ENCODE measurements at places on chromosomes 1 and 21. TPM values are rescaled to one million over a fixed set of nuclear protein-coding genes. Genes with fewer than 3 reads are reported as not detected.

The FAM229A gene
- 30.7 TPM for total RNA-seq

DNA sequence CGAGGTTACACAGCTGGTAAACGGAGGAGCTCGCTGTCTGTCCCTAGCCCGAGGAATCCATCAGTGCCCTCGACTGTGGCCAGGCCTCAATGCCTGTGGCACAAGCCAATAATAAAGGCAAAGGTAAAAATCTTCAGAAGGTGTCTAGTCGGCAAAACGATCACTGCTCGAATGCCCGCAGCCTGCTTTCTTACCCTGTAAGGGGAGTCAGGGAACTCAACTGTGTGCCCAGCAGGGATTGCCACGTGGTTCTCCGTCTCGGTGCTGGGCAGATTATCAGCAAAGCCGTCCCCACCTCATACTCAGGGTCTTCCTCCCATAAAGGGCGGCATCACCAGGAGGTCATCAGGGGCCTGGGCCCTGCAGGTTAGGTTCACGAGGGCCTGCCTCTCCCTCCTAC, 103.4 kb downstream of the PAX7 start:
- DNase-seq, result no peak
- H3K4me1 ChIP-seq, result no peaks in the 10 kb centered on the region
- H3K27ac ChIP-seq, result no peak overlapping the region
- no peaks in the 10 kb centered on the region for H3K36me3 ChIP-seq
- no peak overlapping the region for H3K4me3 ChIP-seq

- H3K36me3 ChIP-seq, result no peaks in the 10 kb centered on the region
- no peaks in the 10 kb centered on the region for H3K27me3 ChIP-seq
- no peaks in the 10 kb centered on the region for H3K4me1 ChIP-seq
Observed at GRCh38 chr1:55877437-55878232, 662.5 kb upstream of the USP24 start.

DNA sequence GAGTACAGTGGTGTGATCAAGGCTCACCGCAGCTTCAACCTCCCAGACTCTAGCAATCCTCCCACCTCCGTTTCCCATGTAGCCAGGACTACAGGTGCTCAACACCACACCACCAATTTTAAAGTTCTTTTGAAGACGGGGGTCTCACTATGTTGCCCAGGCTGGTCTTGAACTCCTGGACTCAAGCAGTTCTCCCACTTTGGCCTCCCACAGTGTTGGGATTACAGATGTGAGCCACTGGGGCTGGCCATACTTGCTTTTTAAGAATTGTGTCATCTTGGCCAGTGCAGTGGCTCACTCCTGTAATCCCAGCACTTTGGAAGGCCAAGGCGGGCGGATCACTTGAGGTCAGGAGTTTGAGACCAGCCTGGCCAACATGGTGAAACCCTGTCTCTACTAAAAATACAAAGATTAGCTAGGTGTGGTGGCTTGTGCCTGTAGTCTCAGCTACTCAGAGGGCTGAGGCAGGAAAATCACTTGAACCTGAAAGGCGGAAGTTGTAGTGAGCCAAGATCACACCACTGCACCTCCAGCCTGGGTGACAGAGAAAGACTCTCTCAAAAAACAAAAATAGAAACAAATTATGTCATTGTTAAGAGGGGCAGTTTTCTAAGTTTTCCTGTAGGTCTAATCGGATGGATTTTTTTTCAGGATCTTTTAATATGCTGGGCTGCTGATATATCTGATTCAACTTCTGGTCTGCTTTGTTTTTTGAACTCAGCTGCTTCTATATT, 18.7 kb downstream of the AK4 start:
- H3K36me3 ChIP-seq, result no peaks in the 10 kb centered on the region
- no peak overlapping the region for H3K27ac ChIP-seq
- no peak for DNase-seq
- no peak overlapping the region for H3K4me3 ChIP-seq
- H3K4me1 ChIP-seq, result no peaks in the 10 kb centered on the region

Data from naive thymus-derived CD8-positive, alpha-beta T cell (primary cell).